Aorta (tissue), 5 donors: ENCODE measurements at places on chromosomes 2 and 18. TPM values are rescaled to one million over a fixed set of nuclear protein-coding genes. Genes with fewer than 3 reads are reported as not detected.

GRCh38 chr18:57975805-57976204 is 68.2 kb upstream of the NEDD4L start:
- no peak for DNase-seq

The GPR75 gene
- 3.1 TPM for total RNA-seq

The LCLAT1 gene
- total RNA-seq: 16.4 TPM

- no peak for DNase-seq
Observed at GRCh38 chr2:235844561-235844960, 323.6 kb downstream of the GBX2 start.

The SULT1C4 gene
- 10.3 TPM for total RNA-seq

The UPP2 gene
- total RNA-seq: not detected

DNA sequence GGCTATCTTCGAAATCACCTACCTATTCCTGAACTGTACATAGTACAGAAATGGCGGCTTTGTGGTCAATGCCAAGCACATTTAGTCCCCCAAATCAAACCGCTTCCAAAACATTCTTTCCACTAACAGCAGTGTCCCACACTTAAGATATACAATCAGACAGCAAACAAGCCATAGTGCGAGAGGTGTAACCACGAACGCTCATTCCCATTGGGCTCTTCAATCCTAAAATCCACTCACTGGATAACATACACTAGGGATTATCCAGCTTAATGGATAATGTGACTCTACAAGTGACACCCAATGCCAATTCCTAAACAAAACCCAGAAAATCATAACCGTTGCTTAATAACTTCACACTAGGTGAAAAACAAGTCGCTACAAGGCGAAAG is 2.0 kb downstream of the XPO1 start:
- DNase-seq: no peak

The GAL3ST2 gene
- total RNA-seq: not detected

The GULP1 gene
- 68.8 TPM for total RNA-seq

The TMEFF2 gene
- 0.12 TPM for total RNA-seq

- DNase-seq: no peak
Observed at GRCh38 chr2:1656961-1657841, 87.1 kb downstream of the PXDN start.

- DNase-seq: no peak
Observed at GRCh38 chr18:45548614-45549013, 66.7 kb upstream of the SLC14A2 start.

DNA sequence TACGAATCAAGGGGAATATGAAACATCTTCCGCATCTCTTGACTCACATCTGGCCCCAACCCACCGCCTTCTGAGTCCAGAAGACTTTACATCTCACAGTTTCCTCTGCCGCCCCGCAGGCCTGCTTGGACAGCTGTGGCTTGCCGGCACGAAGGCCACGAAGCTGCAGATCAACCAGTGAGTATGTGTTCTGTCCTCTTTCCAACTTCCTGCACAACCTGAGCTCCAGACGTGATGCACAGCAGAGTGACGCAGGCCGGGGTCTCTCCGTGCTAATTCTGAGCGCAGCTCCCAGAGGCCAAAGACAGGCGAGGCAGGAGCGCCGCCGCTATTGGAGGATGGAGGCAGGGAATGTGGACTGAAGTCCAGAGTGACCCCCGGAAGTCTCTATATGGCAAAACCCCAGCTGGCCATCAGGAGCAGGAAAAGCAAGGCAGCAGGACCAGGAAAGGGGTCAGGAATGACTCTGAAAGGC is 93.5 kb downstream of the ZCCHC2 start:
- DNase-seq: no peak

The VSNL1 gene
- not detected for total RNA-seq

GRCh38 chr2:119732601-119733164 is 27.0 kb upstream of the PTPN4 start:
- no peak for DNase-seq

GRCh38 chr2:66582104-66582986 is 147.4 kb downstream of the MEIS1 start:
- no peak for DNase-seq

DNA sequence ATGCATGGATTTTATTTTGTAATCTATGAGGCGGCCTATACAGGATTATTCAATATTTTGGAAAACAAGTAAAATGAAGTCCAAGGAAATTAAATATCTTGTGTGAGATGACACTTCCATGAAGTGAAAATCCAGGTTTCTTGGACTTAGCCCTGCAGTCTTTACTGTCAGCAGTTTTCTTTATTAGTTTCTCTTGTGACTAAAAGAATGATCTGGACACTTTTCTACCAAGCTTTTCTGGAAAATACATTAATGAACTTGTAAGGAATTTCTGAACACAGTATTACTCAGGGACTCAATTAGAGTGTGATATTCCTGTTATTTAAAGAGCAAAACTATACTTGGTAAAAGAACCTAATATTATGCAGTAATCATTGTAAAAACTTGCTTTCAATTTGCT is 610.4 kb upstream of the SLC8A1 start:
- no peak for DNase-seq

GRCh38 chr2:241893265-241893664 is 23.7 kb downstream of the RTP5 start:
- peak; percentile 57 for DNase-seq

- no peak for DNase-seq
Observed at GRCh38 chr2:200185628-200186000, 120.9 kb upstream of the SPATS2L start.

The SPATA3 gene
- not detected for total RNA-seq

DNA sequence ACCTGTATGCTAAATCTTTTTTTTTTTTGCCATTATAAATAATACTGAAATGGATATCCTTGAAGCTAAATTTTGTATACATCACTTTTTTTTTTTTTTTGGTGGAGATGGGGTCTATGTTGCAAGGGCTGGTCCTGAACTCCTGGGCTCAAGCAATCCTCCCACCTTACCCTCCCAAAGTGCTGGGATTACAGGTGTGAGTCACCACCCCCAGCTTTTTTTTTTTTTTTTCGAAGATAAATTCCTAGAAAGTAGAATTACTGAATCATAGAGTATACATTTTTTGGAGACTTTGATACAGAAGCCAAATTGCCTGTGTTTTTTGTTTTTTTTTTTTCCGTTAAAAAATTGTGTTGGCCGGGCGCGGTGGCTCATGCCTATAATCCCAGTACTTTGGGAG is 51.0 kb upstream of the MCFD2 start:
- DNase-seq: no peak

DNA sequence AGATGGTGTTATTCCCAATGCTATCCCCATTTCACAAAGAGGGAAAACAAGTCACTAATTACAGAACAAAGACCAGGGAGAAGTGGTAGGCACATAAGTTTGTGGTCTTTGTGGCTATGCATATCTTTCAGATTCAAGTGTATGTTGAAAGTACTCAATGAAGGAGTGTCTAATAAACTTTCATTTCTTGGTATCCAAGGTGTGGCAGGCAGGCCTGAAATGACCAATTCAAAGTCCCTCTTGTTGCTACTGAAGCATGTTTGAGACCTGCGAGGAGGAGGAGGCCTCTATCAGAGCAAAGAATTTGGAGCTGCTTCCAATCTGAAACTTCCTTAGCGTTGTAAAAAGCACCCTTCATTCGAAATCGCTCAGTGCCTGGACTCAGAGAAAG is 60.9 kb upstream of the KLF7 start:
- no peak for DNase-seq

GRCh38 chr2:217919204-217919603 is 83.6 kb downstream of the TNS1 start:
- DNase-seq: no peak

The POMC gene
- total RNA-seq: 1.4 TPM

The ZC3H6 gene
- 18.2 TPM for total RNA-seq

The LRATD1 gene
- total RNA-seq: 2.0 TPM

The CYRIA gene
- 12.8 TPM for total RNA-seq

GRCh38 chr2:80852808-80853139 is 548.2 kb upstream of the LRRTM1 start:
- no peak for DNase-seq

GRCh38 chr18:73023975-73024374 is 156.2 kb upstream of the NETO1 start:
- no peak for DNase-seq

- no peak for DNase-seq
Observed at GRCh38 chr18:23282437-23282781, 147.1 kb downstream of the CABLES1 start.

The FOXI3 gene
- not detected for total RNA-seq

DNA sequence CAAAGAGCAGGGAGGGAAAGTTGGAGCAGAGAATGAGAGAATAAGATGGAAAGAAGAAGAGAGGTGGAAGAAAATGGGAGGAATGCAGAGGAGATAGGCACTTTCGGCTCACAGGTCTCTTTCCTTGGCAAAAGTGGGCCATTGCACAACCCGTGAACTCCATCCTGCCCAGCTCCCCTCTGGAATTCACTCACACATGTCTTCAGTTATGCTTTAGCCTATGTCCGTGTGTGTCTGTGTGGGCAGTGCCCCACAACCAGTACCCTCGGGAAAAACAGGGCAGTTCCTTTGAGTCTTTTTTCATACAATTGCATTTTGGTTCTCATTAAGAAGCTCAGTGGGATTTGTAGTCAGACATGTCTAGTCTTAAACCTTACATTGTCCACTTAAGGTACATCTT is 34.5 kb downstream of the DTNA start:
- DNase-seq: no peak

DNA sequence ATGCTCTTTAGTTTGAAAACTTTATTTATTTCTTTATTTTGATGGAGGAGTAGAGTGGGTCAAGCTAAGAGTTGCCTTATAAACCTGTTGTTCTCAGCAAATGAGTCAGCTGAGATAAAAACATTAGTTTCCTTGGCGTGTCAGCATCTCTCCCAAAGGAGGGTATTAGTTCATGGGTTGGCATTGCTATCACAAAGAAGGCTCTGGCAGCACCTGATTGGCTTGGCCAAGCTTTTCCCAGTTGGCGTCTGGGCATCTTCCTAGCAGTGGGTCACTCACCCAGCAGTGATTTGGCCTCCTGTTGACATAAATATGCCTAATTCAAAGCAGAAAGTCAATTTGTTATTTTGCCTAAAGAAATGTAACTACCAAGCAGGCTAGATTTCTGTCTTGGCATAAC is 200.7 kb upstream of the TNP1 start:
- no peak for DNase-seq

GRCh38 chr18:23618862-23619387 is 32.6 kb upstream of the NPC1 start:
- peak; percentile 55 for DNase-seq

The GDF7 gene
- 15.9 TPM for total RNA-seq

GRCh38 chr18:75554644-75555185 is 127.2 kb upstream of the SMIM21 start:
- no peak for DNase-seq

GRCh38 chr18:43013486-43013885 is 102.0 kb downstream of the RIT2 start:
- DNase-seq: no peak

DNA sequence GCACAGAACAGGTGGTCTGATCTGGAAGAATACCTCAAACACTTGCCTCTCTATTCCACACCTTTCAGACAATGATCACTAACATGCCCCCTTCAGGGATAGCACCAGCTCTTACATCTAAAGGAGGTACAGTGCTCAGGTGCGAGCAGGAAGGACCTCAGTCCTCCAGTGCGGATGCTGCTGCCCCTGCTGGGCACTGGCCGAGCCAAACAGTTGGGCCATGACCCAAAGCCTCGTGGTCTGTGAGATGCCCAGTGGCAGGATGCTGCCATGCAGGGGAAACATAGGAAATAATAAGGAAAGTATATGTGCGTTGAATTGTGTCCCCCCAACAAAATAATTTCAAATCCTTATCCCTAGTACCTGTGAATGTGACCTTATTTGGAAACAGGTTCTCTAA is 243.7 kb downstream of the NDUFA10 start:
- peak; percentile 44 for DNase-seq

GRCh38 chr2:19352946-19353720 is 5.3 kb downstream of the OSR1 start:
- no peak for DNase-seq

DNA sequence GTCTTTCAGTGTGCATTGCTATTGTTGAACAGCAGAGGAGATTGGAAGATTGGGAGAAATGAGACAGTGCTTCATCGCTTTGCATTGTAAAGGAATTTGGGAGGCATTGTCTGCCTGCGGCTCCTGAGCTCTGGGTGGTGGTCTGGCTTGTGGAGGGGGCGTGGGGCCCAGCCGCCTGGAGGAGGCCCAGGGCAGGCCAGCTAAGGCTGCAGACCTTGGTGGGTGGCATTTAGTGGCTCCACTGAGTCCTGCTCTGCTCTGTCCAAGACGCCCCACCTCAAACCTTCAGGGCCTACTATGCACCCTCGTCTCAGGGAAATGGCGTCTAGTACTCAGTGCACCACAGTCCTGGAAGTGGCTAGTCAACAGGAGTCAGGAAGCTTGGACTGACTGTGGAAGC is 5.7 kb upstream of the HS1BP3 start:
- DNase-seq: peak; percentile 25

- DNase-seq: no peak
Observed at GRCh38 chr2:173043476-173043875, 32.2 kb upstream of the MAP3K20 start.

GRCh38 chr2:169803480-169803879 is 4.8 kb downstream of the SSB start:
- DNase-seq: no peak

The HRH4 gene
- total RNA-seq: 0.15 TPM

DNA sequence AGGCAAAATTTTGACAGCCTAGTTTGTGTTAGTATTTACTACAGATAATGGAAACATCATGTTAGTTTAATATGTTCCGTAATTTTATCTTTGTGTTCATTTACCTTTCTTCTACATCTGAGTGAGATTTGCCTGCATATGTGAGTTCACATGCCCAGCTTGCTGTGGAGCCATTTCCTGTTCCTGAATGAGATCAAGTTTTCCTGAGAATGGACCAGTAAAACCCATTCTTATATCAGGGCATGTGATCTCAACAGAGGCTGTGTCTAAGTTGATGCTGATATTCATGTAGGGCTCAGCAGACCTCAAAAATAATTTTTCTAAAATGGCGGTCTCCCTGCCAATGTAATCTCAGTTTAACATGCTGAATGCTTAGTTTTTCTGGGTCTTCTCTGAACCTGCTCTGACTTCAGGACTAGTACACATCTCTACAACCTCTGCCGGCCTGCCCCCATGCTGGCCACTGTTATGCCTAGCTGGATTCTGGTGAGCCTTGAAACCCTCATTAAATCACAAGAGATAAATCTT is 1.0 kb downstream of the IL1A start:
- no peak for DNase-seq

The ZAP70 gene
- total RNA-seq: 4.3 TPM

DNA sequence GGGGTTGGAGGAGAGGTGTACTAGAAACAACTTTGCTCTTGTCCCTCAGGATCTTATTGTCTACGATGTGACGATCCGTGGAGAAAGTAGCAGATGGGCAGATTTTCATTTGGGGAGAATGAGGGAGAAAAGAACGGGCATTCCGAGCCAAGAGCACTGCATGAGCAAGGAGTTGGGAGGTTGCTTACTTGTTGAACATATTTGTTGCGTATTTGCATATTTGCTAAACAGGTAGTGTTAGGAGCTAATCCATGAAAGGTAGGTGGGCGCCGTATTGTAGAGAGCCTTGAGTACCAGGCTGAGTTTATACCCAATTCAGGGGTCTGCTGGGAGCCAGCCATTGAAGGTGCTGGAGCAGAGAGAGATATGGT is 490 bp downstream of the BCS1L start:
- DNase-seq: no peak

The SCYGR4 gene
- total RNA-seq: not detected

The ALS2 gene
- 24.3 TPM for total RNA-seq

- no peak for DNase-seq
Observed at GRCh38 chr2:241584436-241584835, 25.9 kb downstream of the BOK start.
